Foreskin keratinocyte (primary cell): ENCODE measurements at places on chromosomes 3 and 15. TPM values are rescaled to one million over a fixed set of nuclear protein-coding genes. Genes with fewer than 3 reads are reported as not detected.

The ROBO1 gene
- total RNA-seq, result 43.0 and 47.6 TPM in 2 replicates

The SPSB4 gene
- not detected in 2 replicates for total RNA-seq

The NOX5 gene
- total RNA-seq, result 0.04 and 0.14 TPM in 2 replicates

The NPAP1 gene
- not detected in 2 replicates for total RNA-seq

The EPHB3 gene
- 5.2 and 10.8 TPM in 2 replicates for total RNA-seq

The CPLX3 gene
- not detected in 2 replicates for total RNA-seq

The MOBP gene
- total RNA-seq, result not detected in 2 replicates

The KPNA4 gene
- total RNA-seq, result 52.4 and 55.5 TPM in 2 replicates
